Kidney (tissue), 22 donors: ENCODE measurements at places on chromosomes 2 and 18. TPM values are rescaled to one million over a fixed set of nuclear protein-coding genes. Genes with fewer than 3 reads are reported as not detected.

LPIN1 gene
- 36.8 TPM for total RNA-seq

SCYGR4 gene
- total RNA-seq = not detected

- H3K27ac ChIP-seq = no peak overlapping the region
- DNase-seq = no peak
- no peaks in the 10 kb centered on the region for H3K36me3 ChIP-seq
- no peaks in the 10 kb centered on the region for H3K4me1 ChIP-seq
- H3K27me3 ChIP-seq = no peaks in the 10 kb centered on the region
- H3K4me3 ChIP-seq = no peak overlapping the region
These were observed 59.2 kb downstream of the RBMS1 start for GRCh38 chr2:160434254-160434948.

DNA sequence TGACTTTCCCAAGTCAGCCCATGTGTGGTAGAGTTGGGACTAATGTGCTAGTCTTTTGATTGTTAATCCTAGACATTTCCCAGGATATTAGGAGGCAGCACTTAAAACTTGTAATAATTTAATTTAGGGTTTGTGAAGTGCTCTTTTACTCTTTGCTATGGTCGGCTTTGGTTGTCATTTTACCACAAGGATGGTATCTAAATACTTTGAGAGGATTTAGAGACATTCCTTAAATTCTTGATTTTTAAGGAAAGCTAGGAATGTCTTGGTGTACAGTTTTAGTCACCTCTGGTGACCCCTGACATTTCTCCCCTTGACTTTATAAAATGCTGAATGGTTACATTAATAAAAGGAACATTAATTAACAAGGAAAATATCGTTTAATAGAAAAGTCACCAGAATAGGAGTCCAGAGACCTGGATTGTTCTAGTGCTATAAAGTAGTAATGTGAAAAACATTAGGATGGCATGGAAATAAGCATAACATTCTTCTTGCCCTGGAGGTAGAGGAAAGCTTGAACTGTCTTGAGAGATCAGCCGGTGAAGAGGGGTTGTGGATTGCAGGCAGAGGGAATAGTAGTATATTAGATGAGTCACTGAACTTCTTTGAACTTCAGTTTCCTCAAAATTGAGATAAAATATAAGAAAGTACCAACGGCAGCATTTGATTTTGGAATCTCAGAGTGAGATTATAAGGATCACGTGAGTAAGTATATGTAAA is 209.2 kb downstream of the MCFD2 start:
- no peaks in the 10 kb centered on the region for H3K36me3 ChIP-seq
- no peak overlapping the region for H3K4me3 ChIP-seq
- H3K27me3 ChIP-seq = no peaks in the 10 kb centered on the region

CXCR1 gene
- total RNA-seq = 0.09 TPM

- H3K27me3 ChIP-seq = no peaks in the 10 kb centered on the region
- H3K4me3 ChIP-seq = no peak overlapping the region
- no peaks in the 10 kb centered on the region for H3K4me1 ChIP-seq
These were observed 58.5 kb downstream of the ATIC start for GRCh38 chr2:215370112-215370965.

LRRC30 gene
- total RNA-seq = not detected

C2orf66 gene
- total RNA-seq = not detected

- no peaks in the 10 kb centered on the region for H3K36me3 ChIP-seq
- no peak overlapping the region for H3K27ac ChIP-seq
- no peak for DNase-seq
These were observed 7.7 kb downstream of the FBXO15 start for GRCh38 chr18:74139888-74140287.

- H3K27me3 ChIP-seq = no peaks in the 10 kb centered on the region
- H3K36me3 ChIP-seq = no peaks in the 10 kb centered on the region
- H3K27ac ChIP-seq = no peak overlapping the region
- DNase-seq = no peak
These were observed 329.1 kb upstream of the GULP1 start for GRCh38 chr2:187962538-187962937.

DNA sequence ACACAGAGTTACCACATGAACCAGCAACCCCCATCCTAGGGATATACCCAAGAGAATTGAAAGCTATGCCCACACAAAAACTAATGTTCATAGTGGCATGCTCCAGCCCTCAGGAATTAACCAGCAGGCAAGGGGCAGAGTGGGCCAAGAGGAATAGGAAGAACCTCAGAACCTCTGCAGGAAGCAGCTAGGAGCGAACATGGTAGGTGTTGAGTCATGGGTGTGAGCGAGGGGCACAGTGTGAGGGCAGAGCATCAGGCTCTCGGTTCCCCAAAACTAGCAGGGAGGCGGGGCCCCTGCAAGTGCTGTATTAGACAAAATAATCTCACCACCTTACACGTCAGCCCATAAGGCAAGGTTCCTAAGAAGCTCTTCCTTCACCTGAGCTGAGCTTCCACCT is 5.6 kb upstream of the RUFY4 start:
- no peaks in the 10 kb centered on the region for H3K4me1 ChIP-seq
- H3K4me3 ChIP-seq = no peak overlapping the region
- H3K27me3 ChIP-seq = no peaks in the 10 kb centered on the region
- DNase-seq = no peak

GRCh38 chr18:5057386-5058348 is 139.4 kb downstream of the AKAIN1 start:
- H3K4me3 ChIP-seq = no peak overlapping the region
- H3K27me3 ChIP-seq = no peaks in the 10 kb centered on the region
- H3K27ac ChIP-seq = no peak overlapping the region

GRCh38 chr2:190180313-190181122 is 118.0 kb upstream of the MSTN start:
- no peaks in the 10 kb centered on the region for H3K36me3 ChIP-seq
- H3K27me3 ChIP-seq = no peaks in the 10 kb centered on the region
- H3K27ac ChIP-seq = peak overlapping the region; percentile 68
- peak overlapping the region; percentile 74 for H3K4me3 ChIP-seq

TUBA4B gene
- total RNA-seq = 0.98 TPM

C2orf81 gene
- total RNA-seq = 11.6 TPM

ABCG8 gene
- total RNA-seq = 0.13 TPM

DNA sequence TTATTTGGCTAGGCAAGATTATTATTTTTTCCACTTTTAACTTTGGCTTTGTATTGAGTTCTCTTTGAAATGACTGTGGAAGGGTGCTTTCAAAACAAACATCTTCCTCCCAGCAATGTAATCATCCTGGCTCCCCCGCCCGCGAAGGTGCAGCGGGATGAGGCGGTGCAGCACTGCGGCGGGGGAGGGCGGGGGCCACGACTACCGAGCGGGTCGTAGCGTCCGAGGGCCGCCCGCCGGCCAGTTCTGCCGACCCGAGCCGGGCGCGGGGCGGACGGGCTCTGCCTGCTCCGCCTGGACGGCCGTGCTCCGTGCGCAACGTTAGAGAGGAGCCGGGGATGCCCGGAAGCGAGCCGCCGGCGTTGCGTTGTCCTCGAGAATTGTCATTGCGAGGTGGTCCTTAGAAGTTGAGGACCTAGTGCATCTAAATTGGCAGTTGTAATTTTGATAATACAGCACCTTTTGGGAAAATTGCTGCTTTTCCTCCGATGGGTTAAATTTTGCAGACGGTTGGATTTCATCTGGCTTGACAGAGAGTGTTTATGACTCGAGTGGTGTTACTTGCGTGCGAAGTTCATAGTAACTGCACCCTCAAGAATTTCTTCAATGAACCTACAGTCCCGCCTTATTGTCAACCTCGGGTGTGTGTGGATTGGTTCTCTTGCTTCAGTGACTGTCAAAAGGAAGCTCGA is 1.1 kb downstream of the EPC2 start:
- DNase-seq = peak; percentile 38
- no peaks in the 10 kb centered on the region for H3K27me3 ChIP-seq
- H3K4me3 ChIP-seq = peak overlapping the region; percentile 95
- peak overlapping the region; percentile 99 for H3K27ac ChIP-seq
- H3K36me3 ChIP-seq = no peaks in the 10 kb centered on the region

GRCh38 chr18:33184958-33185357 is 255.6 kb downstream of the CCDC178 start:
- H3K36me3 ChIP-seq = no peaks in the 10 kb centered on the region
- no peaks in the 10 kb centered on the region for H3K27me3 ChIP-seq
- H3K4me1 ChIP-seq = no peaks in the 10 kb centered on the region
- no peak overlapping the region for H3K4me3 ChIP-seq

DNA sequence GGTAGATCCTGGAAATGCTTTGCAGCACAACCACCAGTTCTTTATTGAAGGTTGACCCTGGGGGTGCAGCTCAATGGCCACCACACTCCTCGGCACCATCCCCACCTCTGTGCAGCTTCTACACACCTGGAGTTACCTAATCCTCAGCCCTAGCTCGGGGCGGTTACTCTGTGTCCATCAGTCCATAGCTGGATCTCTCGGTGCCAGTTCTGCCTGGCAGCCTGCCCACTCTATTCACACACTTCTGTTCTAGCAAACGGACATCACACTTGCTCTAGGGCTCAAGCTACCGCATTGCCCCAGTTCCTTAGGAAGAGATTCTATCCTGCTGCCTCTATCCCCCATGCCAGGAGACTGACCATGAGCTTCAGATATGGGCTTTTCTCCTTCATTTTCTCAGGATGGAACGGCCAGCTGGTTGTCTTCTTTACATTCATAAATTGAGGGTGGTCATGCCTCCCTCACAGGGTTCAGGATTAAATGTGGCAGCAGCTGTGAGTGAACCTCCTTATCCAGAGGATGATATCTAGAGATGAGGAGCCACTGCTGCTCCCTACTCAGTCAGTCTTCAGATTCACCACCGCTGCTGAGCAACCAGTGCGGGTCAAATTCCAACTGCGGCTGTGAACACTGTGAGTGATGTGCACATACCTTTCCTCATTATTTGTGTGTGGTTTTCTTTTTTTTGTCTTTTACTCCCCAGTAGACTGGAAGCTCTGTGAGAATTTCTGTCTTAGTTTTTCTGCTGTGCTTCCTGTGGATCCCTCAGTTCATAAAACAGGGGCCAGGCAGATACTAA is 66.9 kb upstream of the TRIB2 start:
- no peaks in the 10 kb centered on the region for H3K36me3 ChIP-seq
- no peaks in the 10 kb centered on the region for H3K4me1 ChIP-seq
- DNase-seq = peak; percentile 24
- no peak overlapping the region for H3K27ac ChIP-seq
- H3K27me3 ChIP-seq = no peaks in the 10 kb centered on the region
